ENCODE measurements at places on chromosomes 1 and 21.

GRCh38 chr1:176617881-176618280 lies 154.9 kb downstream of the PAPPA2 start:
- DNase-seq = no peak

GRCh38 chr1:59081181-59081580 lies 215.7 kb upstream of the FGGY start:
- DNase-seq = no peak

GRCh38 chr1:171730052-171730451 lies 11.8 kb downstream of the VAMP4 start:
- no peak for DNase-seq

DNA sequence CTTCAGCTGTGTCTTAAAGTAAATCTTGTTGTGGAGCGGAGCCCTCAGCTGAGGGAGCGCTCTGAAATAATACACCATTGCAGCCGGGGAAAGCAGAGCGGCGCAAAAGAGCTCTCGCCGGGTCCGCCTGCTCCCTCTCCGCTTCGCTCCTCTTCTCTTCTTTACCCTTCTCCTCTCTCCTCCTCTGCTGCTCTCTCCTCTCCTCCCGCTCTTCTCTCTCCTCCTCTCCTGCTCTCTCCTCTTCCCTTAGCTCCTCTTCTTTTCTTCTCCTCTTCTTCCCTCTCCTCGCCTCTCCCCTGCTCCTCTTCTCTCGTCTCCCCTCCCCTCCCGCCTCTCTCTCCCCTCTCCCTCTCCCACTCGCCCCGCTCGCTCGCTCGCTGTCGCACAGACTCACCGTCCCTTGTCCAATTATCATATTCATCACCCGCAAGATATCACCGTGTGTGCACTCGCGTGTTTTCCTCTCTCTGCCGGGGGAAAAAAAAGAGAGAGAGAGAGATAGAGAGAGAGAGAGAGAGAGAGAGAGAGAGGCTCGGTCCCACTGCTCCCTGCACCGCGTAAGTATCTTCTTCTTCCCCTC lies at the start of gene PROX1:
PROX1 (plus strand) TSS at position 47 of the 580 bp plus-strand sequence. CDS start 8,563 bp downstream, outside the sequence.
- no peak for DNase-seq

DNA sequence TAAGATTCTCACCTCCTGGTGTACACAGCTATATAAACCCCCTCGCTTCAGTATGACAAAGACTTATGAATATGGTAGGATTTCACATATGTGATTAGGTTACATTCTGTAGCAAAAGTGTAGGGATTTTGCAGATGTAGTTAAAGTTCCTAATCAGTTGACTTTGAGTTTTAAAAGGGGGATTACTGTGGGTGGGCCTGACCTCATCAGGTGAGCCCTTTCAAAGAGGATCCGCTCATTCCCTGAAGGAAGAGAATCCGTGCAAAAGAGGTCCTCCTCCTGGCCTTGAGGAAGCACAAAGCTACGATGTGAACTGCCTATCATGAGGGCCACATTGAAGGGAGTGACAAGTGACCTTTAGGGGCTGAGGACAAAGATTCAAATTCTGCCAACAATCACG lies 30.6 kb upstream of the KAZN start:
- DNase-seq = no peak

DNA sequence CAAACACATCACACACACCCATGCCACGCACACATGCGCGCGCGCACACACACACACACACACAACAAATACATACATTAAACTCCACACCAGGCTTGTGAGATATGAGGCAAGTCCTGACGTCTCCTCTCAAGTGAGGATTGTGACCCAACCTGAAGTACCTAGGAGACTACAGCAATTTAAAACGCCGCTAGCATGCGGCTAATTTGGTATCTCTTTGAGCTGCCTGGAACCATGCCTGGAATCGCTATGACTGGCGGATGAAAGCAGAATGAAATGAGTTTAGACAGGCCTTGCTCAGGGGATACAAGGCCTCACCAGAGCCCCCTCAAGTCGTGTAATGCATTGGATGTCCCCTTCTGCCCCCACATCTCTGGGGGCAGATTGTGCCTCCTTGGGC lies 1.6 kb upstream of the RAB7B start:
- DNase-seq = no peak

GRCh38 chr1:107299521-107299920 lies 158.7 kb downstream of the NTNG1 start:
- DNase-seq = no peak

GRCh38 chr21:24011087-24011486 lies 1596.2 kb downstream of the MRPL39 start:
- no peak for DNase-seq

GRCh38 chr1:92299477-92300150 lies 755 bp downstream of the RPAP2 start:
- no peak for DNase-seq

DNA sequence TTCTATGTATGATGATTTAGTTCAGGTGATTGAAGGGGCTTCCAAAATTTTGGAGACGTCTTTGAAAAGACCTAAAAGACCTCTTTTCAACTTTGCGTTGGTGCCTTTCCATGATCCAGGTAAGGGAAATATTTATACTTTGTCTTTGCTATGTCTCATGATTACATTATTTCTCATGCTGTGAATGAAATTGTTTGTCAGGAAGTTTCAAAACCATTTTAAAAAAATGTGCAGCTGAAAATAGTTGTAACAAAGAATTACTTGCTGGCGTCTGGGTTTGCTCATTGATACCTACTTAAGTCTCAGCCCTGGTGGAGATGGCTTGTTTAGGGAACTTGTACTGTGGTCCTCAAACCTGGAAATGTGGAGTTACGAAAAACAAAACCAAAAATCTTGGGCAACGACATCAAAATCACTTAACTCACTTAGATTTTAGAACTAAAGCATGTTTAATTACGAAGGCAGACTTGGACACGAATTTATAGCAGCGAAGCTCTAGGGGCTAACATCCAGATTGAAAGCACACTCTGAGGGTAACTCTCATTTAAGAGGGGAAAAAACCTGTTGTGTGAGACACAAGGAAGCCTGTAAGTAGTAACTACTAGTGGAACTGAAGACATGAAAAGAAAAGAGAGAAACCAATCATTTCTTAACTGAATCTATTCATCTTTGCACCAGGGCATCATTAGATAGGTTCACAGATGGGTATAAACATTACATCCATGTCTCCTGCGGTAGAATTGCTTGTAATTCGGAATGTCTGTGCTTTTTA lies 924 bp downstream of the HMCN1 start:
- no peak for DNase-seq

DNA sequence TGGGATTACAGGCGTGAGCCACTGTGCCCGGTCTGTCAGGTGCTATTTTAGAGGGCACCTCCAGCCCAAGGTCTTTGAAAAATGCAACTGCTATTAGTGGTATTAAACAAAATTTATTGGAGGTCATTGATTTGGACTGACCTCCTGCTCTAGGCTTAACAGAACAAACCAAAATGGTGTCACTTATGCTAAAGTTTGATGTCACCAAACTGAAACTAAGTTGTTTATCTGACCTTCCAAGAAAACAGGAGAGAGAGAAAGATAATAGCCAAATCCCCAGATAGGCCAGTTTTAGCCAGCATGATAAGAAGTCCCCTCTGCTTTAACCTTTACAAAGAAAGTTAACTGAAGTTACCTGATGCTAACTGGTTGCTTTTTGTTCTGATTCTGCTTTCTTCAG lies 8.1 kb upstream of the INAVA start:
- no peak for DNase-seq
